Stimulated activated CD4-positive, alpha-beta T cell treated with anti-CD3 and anti-CD28 coated beads, Interleukin-1b, Interleukin-23, amount 100 ng/mL, for 1 hour (primary cell): ENCODE measurements at places on chromosomes 5 and 9.

- no peak for DNase-seq
These were observed 19.9 kb downstream of the PAIP1 start for GRCh38 chr5:43536972-43537371.

DNA sequence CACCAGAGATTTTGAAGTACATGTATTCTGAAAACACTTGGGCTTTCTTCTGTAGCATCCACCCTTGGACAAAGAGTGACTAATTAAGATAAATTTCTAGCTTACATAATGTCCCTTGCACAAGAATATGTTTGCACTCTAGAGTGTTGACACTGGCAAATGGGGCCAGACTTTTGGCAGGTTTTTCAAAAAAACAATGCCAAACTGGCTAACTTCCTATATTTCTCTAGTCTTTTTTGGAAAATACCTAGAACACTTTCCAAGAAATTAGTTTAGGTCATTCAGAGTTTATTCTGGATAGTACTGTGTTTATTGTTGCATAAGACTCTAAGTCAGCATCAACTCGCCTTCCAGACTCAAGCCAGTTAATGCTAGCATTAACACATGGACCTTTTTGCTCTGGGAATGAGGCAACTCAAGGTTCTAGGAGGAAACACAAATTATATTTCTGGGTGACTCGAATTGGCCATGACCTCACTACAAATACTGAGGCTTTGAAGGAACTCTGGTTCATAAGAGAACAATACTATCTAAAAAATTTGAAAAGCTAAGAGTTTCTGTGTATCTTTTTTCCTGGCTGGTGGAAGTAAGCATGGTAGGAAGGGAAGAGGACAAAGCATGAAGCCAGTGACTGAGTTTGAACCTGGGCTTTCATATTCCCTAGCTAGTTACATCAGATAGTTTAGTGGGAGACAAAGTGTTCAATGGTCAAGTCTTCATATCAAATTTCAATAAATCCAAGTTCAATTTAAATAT lies 101.6 kb downstream of the NREP start:
- no peak for DNase-seq

- DNase-seq = no peak
These were observed 18.7 kb downstream of the HSD17B4 start for GRCh38 chr5:119470851-119471451.

DNA sequence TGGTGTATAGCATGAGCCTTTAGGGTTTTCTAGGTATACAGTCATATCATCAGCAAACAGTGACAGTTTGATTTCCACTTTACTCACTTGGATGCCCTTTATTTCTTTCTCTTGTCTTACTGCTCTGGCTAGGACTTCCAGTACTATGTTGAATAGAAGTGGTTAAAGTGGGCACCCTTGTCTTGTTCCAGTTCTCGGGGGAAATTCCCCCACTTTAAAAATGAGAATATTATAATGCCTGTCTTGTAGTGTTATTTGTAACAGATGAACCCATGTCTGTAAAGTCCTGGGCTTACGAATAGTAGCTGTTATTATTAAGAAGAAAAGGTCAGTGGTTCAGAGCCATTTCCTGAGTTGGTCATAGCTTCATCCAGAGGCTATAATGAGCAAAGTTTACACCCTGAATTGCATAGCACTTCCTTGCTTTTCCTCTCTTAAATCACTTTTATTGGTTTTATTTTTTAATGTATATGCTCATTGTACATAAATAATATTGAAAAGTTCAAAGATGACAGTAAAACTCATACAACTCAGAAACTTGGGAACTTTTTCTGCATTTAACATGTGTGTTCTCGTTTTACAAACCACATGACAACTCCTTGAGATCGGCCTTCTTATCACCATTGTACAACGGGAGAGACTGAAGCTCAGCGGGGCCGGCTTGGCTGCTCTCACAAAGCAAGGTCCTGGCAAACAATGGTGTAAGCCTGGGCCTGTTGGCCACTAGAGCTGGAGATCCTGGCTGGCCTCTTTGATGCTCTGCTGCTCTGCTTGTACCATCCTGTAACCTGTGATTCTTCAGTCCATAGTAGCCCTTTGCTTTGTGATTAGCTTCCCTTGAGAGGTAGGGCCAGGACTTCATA lies 85.2 kb downstream of the CYFIP2 start:
- DNase-seq = no peak

DNA sequence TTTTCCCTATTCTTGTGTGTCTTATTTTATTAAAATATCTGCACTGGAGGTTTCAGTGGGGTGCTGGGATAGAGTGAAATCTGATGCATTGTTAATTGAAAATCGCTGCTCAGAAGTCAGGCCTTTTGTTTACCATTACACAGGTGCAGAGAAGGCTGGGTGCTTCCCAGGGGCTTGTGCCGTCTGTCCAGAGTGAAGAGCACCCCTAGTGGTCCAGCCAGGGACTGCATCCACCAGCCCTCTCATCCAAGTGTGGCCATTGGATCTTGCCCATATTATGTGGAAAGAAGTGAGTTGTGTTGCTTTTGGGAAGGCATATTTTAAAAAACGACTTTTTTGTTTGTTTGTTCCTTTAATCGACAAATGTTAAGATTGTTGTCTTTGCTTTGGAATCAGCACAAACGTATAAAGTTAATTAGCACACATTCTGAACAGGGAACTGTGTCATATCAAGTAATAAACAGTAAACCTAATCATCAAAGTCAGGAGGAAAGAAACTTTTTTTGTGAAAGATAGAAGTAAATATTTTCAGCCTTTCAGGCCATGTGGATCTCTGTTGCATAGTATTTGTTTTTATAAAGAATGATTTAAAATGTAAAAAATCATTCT lies 315.6 kb downstream of the MTRR start:
- no peak for DNase-seq

GRCh38 chr5:130693509-130693908 lies 471.5 kb downstream of the HINT1 start:
- DNase-seq = no peak

DNA sequence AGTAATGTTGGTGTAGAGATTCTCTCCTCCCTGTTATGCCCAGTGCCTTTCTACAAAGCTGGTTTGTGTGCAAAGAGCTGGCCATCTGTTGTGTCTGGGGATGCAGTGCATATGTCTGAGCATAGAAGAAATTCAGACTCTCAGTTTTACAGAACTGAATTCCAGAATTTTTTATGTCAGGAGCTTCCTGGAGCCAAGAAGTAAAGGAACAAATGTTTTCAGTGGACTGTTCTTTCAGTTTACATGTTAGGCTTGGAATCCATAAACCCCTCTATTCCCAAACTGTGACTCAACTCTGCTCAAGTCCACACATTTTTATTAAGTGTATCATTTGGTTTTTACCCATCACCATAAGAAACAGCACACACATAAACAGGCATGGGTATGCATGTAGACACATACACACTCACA lies 366.0 kb downstream of the BRINP1 start:
- DNase-seq = no peak

GRCh38 chr5:151068433-151069197 lies 12.2 kb downstream of the TNIP1 start:
- no peak for DNase-seq

- DNase-seq = no peak
These were observed 106.7 kb upstream of the SH3GL2 start for GRCh38 chr9:17472126-17472525.

DNA sequence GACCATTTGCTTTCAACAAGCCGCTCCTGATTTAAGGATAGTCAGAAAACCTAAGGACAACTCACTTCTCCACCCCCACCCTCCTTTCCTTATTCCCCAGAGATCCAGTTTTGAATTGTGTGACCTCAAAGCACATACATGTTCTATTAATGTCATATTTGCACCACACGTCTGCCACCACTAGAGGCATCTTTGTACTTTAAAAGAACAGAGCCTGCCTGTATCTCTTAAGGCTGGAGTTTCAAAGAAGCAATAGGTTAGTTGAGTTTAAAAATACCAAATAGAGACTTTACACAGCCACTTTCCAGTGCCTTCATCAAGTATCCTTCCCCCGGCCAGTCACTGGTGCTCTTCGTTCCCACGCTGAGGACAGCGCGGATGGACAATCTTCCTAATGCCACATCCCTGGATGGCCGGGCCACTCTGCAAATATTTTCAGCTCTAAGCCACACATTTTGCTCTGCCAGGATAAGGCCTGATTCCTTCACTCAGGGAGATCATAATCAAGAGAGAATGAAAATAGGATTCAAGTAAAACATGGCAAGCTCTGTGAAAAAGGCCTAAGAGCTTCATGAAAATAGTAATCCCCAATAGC lies 146.3 kb downstream of the SNCAIP start:
- no peak for DNase-seq
